CD8-positive, alpha-beta memory T cell (primary cell): ENCODE measurements at places on chromosomes 3 and 15. TPM values are rescaled to one million over a fixed set of nuclear protein-coding genes. Genes with fewer than 3 reads are reported as not detected.

- DNase-seq, result no peak
Observed at GRCh38 chr15:101266034-101266433, 11.3 kb downstream of the SELENOS start.

- no peak for DNase-seq
Observed at GRCh38 chr3:133962849-133963248, 66.9 kb downstream of the SLCO2A1 start.

DNA sequence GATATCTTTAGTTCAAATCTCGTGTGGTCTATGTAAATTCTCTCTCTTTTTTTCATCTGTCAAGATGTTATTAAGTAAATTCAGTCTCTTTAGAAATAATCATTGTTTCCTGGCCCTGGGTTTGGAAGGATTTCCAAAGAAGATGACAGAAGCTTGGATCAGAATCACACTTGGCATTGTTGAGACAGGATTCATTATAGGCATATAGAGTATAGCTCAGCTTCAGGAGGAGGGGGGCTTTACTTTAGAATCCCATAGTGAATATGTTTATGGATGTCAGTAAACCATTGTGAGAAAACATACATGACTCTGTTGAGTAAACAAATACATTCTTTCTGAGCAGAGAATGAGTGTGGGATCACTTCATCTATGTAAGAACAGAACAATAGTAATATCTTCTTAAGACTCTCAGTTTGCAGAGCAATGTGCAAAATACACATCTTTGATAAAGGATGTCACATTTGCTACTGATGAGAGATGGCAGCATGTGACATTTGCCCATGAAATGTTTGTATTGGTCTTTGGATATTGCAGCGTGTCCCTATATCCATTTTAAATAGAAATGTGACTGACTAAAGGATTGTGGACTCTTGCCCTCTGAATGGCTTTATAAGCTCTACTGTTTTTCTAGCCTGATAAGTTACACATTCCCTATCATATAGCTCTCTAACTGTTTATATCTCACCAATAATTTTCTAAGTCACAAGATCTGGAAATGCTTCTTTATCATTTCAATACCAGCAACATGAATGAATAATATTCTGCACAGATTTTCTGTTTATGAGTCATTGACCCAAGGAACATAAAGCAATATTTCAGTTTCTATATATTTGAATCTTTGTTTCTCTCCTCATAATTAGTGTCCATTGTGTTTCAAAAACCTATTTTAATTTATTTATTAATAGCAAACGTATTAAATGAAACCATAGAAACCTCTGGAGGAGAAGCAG is 95.6 kb upstream of the THRB start:
- DNase-seq, result no peak

- no peak for DNase-seq
Observed at GRCh38 chr15:86139828-86140227, 60.2 kb downstream of the AGBL1 start.

RNU6-1 gene
- not detected for total RNA-seq

GPR176 gene
- total RNA-seq, result not detected

LRRC31 gene
- not detected for total RNA-seq

TMEM207 gene
- total RNA-seq, result not detected

ISLR2 gene
- total RNA-seq, result not detected
